ENCODE measurements at places on chromosomes 4 and X.

DNA sequence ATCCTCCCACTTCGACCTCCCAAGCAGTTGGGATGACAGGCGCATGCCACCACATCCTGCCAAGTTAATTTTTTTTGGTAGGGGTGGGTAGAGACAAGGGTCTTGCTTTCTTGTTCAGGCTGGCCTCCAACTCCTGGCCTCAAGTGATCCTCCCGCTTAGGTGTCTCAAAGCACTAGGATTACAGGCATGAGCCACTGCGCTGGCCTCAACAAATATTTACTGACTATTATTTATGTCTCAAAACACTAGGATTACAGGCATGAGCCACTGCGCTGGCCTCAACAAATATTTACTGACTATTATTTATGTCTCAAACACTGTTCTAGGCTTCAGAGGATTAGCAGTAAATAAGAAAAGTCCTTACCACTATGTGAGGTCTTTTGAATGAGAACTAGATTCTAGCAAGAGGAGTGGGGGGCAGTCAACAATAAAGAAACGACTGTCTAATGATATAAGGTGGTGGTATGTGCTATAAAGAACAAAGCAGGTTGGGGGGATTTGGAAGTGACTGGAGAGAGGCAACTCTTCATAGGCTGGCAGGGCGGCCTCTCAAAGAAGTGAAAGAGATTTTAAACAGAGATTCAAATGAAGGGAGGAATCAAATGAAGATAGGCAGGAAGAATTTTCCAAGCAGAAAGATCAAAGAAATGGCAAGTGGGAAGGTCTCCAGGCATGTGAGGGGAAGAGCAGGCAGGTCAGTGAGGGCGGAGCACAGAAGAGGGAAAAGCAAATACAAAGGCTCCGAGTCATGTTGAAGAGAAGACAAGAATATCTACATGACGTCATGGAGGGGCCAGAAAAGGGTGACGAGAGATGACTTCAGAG lies 12.7 kb upstream of the ACSL1 start:
- DNase-seq, result no peak

DNA sequence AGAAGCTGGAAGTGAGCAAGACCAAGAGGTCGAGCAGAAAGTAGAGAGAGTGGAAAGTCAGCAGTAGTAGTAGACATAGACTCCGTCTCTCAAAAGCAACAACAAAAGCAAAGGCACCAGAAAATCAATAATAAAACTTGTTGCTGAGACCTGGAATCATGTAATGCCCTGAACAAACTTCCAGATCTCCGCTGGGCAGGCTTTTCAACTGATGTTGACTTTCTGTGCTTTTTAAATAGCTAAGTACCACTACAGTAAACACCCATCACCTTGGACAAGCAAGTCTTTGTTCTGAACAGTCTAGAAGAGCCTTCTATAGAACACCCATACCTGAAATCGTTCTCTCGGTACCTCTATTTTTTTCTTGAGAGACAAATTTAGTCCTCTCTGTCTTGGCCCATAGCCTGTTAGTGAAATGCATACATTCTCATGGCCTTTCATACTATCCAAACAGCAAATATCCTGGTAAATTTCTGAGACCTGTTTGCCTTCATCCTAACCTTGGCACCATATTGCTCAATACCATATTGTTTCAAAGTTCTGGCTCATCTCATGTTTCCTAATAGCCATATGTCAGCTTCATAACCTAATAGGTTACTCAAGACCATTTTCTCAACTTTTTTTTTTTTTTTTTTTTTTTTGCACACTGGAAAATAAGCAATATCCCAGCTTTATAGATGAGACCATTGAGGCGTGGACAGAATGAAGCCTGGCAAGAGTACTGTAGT lies 200.6 kb upstream of the RBPJ start:
- no peak for DNase-seq

DNA sequence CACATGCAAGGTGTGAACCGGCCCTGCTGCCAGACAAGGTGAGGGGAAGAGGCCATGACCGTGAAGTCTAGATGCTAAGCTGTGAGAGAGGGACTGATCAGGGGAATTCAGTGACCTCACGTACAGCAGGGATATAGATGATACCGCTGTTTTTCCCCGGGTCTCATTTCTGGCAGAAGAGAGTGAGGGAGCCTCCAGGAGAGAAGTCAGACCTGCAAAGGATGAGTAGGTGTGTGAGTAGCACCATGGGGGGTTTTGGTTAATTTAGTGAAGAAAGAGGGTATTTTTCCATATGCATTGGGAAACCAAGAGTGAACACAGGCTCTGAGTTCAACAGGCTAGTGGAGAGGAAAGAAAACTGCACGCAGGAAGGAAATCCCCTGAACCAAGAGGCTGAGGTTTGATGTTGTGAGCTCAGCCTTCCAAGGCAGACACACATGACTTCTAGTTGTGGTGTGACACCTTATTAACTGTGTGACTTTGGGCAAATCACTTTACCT lies 127.6 kb upstream of the GATB start:
- DNase-seq, result no peak

- DNase-seq, result no peak
These were observed 250.3 kb downstream of the GBA3 start for GRCh38 chr4:22942920-22943559.

- DNase-seq, result no peak
These were observed 66.5 kb downstream of the TIGD2 start for GRCh38 chr4:89177807-89178206.

DNA sequence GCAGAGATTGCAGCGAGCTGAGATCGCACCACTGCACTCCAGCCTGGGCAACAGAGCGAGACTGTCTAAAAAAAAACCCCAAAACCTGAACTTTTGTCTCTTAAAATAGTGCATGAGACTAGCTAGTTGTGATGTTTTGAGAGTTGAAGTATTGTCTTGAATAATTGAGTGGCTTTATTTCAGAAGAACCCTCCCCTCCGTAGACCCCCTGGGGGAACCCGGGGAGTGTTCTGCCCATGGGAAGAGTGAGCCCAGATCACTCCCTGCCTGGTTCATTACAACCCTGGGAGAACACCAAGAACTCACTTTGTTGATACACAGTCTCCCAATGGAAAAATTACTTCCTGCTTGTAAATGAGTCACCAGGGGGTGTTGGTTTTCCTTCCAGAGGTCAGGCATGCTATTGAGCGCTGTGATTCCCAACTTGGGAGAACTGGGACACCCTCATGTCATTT lies 65.3 kb upstream of the SHISA3 start:
- DNase-seq, result peak; percentile 58

GRCh38 chr4:71468116-71468710 lies 129.4 kb downstream of the SLC4A4 start:
- DNase-seq, result no peak

DNA sequence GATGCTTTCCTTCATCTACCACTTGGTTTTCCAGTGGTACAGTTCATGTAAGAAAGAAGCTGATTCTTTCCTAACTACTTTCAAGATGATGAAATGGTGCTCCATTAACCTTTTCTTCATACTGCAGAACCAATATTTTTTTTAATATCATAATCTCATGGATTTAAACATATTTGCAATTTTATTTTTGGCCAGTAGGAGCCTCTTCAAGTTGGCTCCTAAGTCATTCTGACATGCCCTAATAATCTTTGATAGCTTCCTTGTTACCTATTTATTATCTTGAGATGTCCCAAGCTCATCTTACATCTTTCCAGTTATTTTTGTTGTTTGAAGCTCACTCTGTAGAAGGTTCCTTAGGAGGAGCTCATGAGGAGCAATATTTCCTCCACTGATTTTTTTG lies 170.2 kb downstream of the APBB2 start:
- DNase-seq, result no peak

GRCh38 chrX:16223385-16223784 lies 56.1 kb downstream of the MAGEB17 start:
- no peak for DNase-seq

DNA sequence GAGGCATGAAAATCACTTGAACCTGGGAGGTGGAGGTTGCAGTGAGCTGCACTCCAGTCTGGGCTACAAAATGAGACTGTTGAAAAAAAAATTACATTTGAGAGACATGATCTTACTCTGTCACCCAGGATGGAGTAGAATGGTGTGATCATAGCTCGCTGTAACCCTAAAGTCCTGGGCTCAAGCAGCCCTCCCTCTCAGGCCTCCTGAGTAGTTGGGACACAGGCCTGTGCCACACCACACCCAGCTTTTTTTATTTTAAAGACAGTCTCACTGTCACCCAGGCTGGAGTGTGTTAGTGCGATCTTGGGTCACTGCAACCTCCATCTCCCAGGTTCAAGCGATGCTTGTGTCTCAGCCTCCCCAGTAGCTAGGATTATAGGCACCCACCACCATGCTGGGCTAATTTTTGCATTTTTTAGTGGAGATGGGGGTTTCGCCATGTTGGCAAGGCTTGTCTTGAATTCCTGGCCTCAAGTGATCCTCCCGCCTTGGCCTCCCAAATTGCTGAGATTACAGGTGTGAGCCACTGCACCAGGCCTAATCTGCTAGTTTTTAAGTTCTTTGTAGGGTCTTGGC lies 6.1 kb downstream of the RPS3A start:
- DNase-seq, result no peak

GRCh38 chr4:1610791-1611500 lies 73.2 kb downstream of the FAM53A start:
- no peak for DNase-seq

DNA sequence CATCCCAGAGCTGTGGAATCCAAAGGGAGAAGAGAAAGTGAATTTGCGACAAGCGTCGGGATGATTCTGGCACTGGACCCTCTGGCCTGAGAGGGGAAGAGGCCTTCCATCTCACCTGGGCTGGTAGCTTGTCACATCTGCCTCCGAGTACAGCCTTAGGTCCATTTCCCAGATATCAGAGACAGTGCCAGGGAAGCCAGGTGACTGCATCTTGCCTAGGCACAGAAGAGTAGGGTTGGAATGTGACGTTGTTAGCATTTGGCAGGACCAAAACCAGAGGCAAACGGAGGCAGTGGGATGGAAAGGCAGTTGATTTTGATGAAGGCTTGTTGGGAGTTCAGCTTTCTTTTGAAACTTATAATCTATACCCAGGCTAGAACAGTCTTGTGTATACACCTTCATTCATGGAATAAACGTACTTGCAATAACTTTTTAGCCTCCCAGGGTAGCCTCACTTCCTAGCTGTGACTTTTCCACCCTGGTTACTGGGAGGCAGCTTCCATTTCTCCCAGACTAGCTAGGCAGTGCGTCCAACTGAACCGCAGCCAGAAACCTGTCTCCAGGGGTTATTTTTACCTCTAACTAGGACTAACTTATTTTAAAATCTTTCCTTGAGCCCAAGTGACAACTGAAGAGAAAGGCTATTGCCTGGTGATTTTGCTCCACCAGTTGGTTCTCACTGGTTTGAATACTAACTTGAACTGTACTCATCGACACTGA lies 5.9 kb downstream of the SOD3 start:
- no peak for DNase-seq

GRCh38 chr4:44872246-44872645 lies 145.9 kb upstream of the GNPDA2 start:
- DNase-seq, result no peak

GRCh38 chrX:125089761-125090445 lies 229.8 kb upstream of the TEX13C start:
- no peak for DNase-seq
